ENCODE measurements at places on chromosomes 2 and 18.

- DNase-seq, result no peak
Observed at GRCh38 chr2:69634196-69634821, 9.2 kb downstream of the AAK1 start.

GRCh38 chr2:9178904-9179571, 27.6 kb upstream of the ASAP2 start:
- DNase-seq, result no peak

DNA sequence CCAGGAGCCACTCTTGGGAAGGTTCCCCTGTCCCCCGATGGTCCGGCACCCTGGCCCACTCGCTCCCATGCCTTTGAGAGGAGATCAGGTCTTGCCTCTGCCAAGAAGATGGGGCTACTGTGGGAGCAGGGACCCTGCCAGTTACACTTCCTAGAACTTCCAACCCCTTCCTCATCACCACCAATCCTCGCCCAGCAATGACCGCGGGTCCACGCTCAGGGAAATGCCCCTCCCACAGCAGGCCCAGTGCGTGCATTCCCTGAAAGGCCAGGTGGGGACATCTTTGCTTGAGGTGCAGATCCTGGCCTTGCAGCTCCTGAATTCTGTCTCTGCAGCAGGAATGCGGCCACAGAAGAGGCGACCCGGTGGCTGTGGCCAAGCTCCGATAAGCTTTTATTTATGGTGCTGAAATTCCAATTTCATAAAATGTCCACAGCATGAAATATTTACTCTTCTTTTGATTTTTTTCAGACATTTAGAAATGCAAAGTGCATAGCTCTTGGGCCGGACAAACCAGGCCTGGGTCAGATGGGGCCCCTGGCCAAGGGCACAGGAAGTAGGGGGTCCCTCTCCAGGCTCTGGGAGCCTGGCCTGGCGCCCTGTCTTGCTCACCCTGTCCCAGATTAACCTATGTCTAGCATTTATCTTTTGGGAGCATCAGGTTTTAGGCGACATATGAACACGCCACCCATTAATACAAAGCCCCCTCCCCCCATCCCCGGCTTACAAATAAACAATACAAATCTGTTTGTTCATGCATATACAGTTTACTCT, 29.8 kb downstream of the PXDN start:
- no peak for DNase-seq

GRCh38 chr2:230668184-230668938, 44.3 kb upstream of the CAB39 start:
- no peak for DNase-seq

- no peak for DNase-seq
Observed at GRCh38 chr18:21996351-21996826, 173.0 kb upstream of the GATA6 start.

DNA sequence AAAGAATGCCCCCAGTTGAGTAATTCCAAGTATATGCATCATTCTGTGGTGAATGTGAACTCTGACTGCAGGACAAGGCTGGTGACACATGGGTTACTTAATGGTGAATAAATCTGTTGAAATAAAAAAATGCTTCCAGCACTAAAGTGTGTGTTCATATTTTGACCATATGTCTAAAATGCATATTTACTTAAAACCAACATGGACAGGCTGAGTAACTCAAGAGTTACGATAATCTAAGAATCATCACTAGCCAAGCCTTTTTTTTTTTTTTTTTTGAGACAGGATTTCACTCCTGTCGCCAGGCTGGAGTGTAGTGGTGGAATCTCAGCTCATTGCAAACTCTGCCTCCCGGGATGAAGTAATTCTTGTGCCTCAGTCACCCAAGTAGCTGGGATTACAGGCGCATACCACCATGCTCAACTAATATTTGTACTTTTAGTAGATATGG, 47.1 kb upstream of the CCBE1 start:
- no peak for DNase-seq

GRCh38 chr2:40431600-40431955, 20.3 kb downstream of the SLC8A1 start:
- no peak for DNase-seq

- DNase-seq, result no peak
Observed at GRCh38 chr2:52084759-52085158, 1052.8 kb upstream of the NRXN1 start.

DNA sequence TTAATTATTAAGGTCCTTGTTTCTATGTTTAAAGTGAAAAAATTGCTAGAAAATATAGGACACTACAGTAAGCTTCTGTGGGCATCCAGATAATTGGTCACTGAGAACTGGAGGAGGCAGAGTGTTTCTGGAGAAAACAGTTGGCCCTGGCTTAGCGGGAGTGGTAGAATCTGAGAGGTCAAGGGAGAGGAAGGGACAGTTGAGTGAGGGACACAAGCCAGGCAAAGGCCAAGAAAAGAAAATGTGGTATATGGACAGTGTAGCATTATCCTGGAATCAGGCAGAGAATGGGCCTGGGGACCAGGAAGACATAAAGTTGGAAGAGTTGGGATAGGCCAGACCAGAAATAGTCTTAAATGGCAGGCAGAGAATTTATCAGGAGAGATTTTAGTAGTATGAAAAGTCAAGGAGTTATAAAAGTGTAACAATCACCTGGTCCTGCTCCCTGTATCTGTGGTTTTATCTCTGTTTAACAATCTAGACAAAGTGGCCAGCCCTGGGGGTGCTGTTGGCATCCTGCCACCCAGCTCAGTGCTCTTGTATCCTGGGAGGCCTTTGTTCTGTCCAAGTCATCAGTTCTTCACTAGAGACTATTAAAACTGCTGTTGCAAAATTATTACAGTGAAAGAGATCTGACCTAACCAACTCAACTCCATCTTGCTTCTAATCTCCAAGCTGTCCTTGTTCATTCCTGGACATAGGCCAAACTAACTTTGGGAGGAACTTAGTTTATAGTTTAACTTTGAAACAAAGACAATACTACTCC, 15.4 kb upstream of the MSGN1 start:
- DNase-seq, result no peak

DNA sequence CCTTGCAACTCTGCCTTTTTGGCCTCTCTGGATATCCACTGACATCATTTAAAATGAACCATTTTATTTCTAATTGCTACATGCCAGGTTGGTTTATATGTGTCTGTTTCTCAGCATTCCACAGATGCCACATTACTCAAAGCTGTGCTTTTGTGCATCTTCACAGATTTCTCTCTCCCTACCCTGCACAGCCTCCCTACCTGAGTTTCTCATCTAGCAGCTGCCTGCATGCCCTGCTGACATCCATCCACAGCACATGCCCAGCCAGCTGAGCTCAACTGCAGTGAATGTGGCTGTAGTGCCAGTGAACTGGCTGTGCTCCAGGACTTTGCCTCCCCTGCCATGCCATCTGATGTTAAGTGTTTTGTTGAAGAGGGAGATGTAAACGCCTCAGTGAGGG, 44.5 kb downstream of the PKP4 start:
- no peak for DNase-seq

DNA sequence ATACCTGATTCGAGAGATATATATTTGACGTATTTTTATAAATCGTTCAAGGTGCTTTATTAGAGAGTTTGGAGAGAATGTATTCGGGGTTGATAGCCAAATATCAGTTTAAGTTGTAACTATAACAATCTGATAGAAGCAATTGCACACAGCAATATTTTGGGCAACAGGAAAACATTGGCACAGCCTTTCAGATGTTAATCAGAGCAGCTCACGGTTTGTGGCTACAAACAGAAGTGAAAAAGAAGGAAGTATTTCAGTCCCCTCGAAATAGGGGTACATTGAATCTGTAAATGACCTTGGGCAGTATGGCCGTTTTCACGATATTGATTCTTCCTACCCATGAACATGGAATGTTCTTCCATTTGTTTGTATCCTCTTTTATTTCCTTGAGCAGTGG, 20.6 kb downstream of the SERPINB10 start:
- DNase-seq, result no peak

GRCh38 chr2:119289093-119289492, 65.5 kb downstream of the STEAP3 start:
- DNase-seq, result no peak

DNA sequence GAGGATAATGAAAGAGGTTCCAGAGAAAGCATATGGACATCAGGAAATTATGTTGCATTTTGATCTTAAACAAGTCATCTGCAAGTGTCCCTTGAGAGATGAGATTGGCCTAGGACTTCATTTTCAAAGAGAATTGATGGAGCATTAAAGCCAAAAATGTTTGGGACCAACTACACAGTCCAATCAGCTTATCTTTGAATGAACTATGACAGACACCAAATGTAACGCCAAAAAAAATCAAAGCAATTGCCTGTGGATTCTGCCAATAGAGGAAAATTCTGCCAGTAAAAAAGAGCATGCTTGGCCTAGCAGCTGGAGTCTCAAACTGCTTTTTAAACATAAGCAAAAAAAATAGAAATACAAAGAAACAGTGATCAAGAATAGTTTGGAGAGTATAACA, 594.5 kb upstream of the CHAC2 start:
- no peak for DNase-seq

DNA sequence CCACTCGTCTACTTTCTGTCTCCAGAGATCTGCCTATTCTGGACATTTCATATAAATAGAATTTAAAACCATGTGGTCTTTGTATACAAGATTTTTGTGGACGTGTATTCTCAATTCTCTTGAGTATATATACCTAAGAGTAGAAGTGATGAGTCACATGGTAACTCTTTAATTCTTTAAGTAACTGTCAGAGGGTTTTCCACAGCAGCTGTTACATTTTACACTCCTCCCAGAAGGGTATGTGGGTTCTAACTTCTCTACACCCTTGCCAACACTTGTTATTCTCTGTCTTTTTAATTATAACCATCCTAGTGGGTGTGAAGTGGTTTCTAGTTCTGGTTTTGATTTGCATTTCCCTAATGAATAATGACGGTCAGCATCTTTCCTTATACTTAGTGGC, 70.9 kb downstream of the MAP3K20 start:
- DNase-seq, result no peak

DNA sequence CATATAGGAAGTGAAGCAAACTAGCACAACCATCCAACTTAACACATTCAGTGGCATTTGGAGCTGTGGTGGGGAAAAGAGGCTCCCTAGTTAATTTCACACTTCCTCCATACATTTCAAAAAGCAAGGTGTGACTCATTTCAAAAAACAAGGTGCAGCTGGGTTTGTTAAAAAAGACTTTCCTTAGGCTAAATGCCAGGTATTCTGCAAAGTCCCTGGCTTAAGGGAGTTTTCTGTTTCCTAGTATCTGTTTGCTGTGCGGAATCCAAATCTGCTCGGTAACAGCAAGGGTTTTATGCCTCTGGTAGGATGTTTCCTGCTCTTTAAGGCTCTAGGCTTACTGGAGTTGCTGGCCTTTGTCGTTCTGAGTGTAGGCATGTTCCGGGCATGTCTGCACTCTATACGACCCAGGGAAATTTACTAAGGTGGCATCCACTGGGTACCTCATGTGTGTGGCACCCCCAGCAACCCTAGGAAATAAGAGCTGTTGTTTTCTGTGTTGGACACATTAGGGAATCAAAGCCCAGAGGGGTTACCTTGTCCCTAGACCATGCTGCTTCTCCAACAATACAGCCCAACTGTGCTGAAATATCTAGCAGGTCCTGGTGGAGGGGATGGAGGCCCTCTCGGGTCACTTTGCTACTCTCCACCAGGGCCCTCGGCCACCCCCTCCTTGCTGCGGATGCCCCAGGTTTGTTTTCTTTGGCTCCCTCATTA, 634 bp upstream of the MSGN1 start:
- DNase-seq, result no peak

- no peak for DNase-seq
Observed at GRCh38 chr2:109331896-109332848, 203.2 kb downstream of the SH3RF3 start.

- DNase-seq, result no peak
Observed at GRCh38 chr18:22987547-22988189, 54.5 kb downstream of the RBBP8 start.

GRCh38 chr2:207474863-207475485, 54.8 kb upstream of the CREB1 start:
- DNase-seq, result peak; percentile 17

- no peak for DNase-seq
Observed at GRCh38 chr2:59173325-59173724, 932.2 kb upstream of the FANCL start.

GRCh38 chr18:55083461-55083860, 124.2 kb upstream of the CCDC68 start:
- DNase-seq, result no peak

DNA sequence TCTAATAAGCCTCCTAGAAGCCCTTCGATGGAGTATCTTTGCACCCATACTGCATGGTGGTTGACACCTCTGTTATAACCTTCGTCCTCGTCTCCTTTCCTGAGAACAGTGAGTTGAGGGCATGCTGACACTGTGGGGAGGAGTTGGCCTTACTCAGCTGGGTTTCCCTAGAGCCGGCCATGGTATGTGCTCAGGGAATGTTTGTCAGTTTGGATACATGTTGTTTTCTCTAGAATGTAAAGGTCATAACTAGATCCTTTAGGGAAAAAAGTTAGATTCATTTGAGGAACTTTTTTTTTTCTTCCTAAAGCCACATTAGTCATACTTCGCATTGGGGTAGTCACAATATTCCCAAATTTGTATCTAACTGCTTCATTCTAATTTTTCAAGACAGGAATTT, 106.0 kb upstream of the FOSL2 start:
- DNase-seq, result no peak

DNA sequence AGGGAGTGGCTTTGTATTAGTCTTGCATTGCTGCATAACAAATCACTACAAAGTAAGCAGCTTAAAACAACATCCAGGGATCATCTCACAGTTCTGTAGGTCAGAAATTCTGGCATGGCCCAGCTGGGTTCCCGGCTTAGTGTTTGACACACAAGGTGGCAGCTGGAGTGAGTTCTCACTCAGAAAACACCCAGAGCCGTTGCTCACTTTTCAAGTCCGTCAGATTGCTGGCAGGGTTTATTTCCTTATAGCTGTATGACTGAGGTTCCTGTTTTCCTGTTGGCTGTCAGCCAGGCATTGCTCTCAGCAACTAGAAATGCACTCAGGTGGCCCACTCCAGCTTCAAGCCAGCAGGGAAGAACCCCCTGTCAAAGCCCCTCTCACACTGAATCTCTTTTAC, 324.1 kb downstream of the CCDC178 start:
- no peak for DNase-seq

DNA sequence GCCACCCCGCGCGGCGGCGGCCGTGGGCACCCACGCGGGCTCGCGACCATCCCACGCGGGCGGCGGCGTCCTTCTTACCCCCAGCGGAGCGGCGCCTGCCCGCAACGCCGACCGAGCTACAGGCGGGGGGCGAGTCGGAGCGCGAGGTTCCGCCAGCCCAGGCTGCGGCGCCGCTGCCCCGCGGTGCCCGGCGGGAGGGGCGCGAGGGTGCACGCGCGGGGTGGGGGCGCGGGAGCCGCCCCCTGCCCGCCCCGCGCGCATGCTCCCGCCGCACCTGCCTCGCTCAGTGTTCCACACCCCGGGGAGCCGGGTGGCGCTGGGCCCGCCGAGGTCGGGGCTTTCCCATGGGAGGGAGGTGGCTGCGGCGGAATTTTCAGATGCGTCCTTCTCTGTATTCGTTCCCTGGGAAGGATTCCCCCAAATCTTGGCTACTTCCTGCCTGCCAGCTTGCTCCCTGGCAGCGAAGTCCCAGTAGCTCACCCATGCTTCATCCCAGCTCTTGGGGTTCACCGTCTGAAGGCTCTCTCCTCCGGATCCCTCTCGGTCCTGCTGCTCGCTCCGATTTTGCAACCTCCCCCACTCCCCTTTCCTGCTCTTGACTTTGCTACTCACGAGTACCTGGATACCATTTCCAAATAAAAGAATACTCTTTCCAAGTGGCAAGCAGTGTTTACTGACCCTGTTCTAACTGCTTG, at the start of gene L3MBTL4:
Gene L3MBTL4 (minus strand): TSS at position 189 of the 695 bp plus-strand sequence. CDS start 103,286 bp downstream, outside the sequence.
- DNase-seq, result no peak

GRCh38 chr2:205461169-205461568, 221.1 kb upstream of the NRP2 start:
- DNase-seq, result no peak

- no peak for DNase-seq
Observed at GRCh38 chr2:60490848-60491247, 62.6 kb downstream of the BCL11A start.

All from stimulated activated CD4-positive, alpha-beta T cell treated with anti-CD3 and anti-CD28 coated beads, Interleukin-12 subunit alpha, Interleukin-12 subunit beta, amount 100 ng/mL, for 4 hours (primary cell).